ENCODE measurements at places on chromosomes 5 and 9.
A peak's percentile ranks its signal among the peaks of the same experiment; 100 is the strongest.

GRCh38 chr5:177410575-177410974, 1.2 kb upstream of the F12 start:
- no peak for DNase-seq

DNA sequence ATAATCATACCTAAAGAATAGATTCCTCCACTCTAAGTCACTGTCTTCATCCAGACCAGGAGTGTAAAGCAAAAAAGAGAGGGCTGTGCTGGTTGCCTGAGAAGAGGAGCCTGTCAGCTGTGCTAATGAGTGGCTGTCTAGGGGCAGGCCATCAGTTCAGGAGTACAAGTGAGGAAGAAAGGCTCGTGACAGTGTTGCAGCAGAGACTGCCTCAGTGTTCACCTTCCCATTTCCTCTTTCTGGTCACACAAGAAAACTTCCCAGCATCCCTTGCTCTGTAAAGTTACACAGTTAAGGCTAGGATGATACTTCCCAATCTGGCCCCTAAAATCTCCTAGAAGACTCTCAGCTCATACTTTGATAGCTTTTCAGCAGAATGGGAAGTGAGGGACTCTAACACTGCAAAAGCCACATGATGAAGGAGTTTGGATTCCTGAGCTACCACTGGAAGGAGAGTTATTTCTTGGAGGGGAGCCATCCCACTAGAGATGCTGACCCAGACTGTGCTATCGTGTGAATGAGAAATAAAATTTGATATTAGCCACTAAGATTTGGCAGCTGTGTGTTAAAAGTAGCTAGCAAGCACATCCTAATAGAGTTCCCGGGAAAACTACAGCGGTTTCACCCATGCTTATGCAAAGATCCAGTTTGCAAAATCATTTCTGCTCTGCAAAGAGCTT, 67.1 kb downstream of the ADAMTS12 start:
- no peak for DNase-seq

DNA sequence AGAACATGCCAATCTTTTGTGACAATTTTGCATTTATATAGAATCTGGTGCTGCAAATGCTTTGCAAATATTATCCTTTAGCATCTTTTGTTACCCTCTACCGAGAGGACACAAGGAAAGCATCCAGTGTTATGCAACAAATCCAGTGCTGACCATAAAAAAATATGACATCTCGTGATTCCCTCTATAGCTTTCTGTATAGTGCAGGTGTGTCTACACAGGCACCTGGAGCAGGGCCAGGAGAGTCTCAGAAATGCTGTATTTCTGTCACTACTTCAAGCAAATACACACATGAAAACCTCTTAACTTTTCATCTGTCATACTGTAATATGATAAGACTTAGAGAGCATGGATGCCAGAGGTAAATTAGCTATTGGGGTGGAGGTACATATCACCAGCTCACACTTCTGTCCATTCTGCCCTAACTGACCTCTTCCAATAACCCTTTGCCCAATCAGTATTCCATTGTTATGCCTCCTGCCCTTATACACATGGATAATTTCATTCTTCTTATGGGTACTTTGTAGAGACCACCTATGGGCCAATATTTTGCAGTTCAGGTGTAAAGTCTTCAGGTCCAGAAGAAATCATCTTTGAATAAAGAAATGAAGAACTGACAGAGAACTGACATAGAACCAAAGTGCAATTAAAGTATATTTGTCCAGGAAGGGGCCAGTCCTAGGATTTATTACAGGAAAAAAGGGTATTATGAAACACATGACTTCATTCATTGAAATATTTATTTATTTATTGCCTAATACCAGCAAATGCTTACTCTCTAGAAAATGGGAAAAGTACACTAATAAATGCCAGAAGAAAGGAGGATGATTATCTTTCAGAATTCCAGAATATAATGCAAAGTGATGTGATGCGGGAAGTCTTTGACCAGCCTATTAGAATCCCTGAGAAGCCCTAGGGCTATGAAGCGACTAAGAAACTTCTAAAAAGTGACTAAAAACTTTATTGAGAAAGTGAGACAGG, 106.5 kb downstream of the EPB41L4A start:
- DNase-seq: no peak

DNA sequence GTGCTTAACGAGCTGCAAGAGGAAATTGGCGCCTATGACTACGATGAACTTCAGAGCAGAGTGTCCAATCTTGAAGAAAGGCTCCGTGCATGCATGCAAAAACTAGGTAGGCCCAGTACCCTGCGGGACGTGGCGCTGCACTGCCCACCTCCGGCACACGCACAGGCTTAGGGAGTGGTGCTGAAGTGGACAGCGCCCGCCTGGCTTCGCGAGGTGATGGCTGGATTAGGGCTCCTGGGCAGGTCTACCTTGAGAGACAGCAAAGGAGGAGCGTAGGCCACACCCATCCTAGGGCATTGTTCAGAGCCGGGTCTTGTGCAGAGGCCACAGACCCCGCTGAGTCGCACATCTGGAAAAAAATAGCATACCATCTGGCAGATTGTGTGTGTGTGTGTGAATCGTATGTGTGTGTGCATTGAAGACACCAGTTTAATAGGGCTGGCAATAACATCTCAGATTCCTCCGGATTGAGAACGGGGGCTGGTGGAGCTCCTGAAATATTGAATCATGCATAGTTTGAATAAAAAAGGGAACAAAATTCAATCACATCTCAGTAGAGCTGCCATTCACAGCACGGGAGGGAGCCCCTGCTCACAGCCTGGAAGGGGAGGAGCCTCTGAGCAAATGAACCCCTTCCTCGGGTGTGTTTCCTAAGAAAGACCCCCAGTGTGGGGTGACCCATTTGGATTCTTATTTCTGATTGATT, 11.1 kb downstream of the OLFM1 start:
- DNase-seq: no peak

- DNase-seq: no peak
These were observed 237.7 kb downstream of the MLLT3 start for GRCh38 chr9:20384642-20385041.

DNA sequence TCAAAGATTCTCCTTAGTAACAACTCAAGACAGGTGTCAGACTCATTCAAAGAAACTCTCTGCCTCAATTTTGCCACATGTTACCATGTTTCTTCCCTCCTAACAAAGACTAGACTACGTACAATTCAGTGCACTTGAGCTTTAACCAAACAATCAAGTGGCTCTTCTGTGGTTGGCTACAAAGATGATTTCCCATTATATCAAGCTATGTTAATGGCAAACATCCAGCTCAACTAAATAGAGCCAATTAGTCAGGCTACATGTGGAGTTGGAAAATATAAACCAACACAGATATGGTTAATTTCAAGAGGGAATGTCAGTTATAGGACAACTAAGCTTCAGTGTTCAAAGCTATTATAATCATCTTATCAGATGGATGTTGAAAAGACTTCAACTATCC, 29.2 kb upstream of the ADRA1B start:
- DNase-seq: peak; percentile 87

DNA sequence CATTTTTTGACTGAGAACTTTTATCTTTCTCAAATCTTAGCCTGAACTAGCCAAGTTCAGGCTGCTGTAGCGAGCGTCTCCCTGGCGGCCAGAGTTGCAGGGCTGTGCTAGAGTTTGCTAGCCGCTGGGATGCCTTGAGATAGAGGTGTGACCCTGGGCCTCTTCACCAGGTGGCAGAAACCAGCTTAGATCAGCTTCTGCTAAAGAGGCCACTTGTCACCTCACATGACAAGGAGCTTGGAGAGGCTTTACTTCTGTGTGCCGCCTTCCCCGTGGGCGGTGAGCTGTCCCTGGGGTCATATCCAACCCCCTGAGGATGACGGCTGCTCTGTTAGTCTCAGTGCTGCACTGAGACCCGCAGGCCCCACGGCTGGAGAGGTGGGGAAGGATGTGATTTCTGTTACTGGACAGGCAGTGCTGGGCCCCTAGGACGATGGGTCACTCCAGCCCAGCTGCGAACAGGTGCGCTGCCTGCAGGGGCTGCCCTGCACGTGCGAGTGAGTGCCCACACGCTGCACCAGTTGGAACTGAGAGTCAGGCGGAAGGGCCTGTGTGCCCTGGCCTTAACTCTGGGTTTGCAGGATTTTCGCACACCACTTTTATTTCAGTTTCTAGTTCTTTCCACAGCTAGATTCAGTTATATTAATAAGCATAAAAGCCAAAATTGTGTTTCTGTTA, 63.8 kb downstream of the EHMT1 start:
- no peak for DNase-seq

GRCh38 chr9:113219969-113220368, 1.1 kb downstream of the FKBP15 start:
- no peak for DNase-seq

- DNase-seq: no peak
These were observed 60.5 kb downstream of the GABRG2 start for GRCh38 chr5:162128117-162128516.

DNA sequence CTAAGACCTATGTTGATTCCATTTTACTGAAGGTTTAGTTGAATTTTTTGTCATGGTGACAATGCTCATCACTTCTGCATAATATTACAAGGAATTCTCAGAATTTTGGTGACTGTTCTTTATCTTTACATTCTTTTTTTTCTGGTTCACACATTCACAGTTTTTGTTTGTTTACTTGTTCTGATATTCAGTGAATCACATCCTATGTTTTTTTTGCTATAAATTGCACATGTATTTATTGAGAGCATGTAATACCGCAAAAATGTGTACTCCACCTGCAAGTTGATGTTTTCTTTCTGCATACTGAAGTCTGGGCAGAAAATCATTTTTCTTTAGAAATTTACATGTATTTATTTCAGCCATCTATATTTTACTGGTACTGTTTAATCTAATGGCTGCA, 261.9 kb upstream of the CDH10 start:
- no peak for DNase-seq

DNA sequence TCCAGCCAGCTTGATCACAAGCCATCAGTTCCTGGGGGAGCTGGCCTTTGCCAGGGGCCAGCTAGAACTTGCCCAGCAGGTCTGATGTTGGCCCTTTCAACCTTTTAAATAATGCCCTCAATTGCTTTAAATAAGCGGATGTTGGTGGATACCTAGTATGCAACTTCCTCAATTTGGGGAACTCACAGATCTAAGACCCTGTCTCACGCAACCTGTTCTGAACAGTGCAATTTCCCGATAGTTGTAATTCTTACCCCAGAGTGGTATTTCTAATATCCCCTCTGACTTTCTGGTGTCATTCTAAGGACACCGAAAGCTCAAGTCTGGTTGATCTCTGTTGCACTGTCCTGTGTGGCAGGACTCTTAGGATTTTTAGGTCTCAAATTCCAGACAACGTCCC, 23.1 kb downstream of the GALNT12 start:
- no peak for DNase-seq

DNA sequence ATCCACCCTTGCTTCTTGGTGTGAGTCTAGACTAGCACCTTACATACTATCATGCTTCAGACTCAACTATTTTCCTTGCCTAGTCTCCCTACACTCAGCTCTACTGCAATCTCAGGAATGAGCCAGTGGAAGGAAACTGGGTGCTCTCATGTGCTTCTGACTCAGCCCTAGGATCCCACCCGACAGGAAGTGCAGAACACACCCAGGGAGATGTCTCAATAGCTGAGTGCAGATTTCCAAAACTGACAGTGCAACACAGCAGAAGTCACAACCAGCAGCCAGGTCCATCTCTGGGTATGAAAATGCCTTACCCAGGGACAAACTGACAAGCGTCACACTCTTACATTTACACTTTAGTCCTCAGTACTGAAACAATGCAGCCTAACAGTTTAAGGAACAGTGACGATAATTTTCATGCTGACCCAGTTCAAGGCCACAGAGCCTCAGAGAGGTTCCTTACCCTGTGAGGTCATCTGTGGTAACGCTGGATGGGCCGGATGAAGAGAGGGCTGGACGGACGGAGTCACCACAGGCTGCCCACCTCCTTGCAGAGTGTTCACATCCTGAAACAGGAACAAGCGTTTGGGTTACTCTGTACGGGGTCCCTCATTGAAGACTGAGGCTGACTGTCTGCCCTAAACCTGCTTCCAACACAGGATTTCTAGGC, 33.0 kb downstream of the FKBP15 start:
- no peak for DNase-seq

- DNase-seq: no peak
These were observed 31.0 kb downstream of the MARCHF6 start for GRCh38 chr5:10384483-10384882.

GRCh38 chr5:53994148-53994547, 316.2 kb downstream of the ARL15 start:
- DNase-seq: no peak

DNA sequence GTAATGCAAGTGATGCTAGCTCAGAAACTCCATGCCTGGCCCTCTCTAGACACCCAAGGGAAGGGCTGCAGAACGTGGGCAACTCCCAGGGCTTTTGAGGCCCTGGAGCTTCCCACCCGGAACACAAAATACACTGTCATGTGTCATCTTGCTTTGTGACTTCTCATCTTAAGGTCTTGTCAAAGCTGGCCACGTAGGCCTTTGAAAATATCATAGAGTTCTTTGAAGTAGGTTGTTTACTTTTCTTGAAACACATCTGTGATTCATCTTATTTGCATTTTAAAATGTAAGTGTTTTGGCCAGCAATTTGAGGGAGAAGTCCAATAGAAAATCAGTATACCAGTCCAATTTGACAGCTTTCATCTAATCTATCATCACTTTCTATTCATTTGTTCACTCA, 40.2 kb upstream of the PALM2AKAP2 start:
- DNase-seq: no peak

- no peak for DNase-seq
These were observed 197.5 kb downstream of the MAPKAP1 start for GRCh38 chr9:125509476-125509875.

DNA sequence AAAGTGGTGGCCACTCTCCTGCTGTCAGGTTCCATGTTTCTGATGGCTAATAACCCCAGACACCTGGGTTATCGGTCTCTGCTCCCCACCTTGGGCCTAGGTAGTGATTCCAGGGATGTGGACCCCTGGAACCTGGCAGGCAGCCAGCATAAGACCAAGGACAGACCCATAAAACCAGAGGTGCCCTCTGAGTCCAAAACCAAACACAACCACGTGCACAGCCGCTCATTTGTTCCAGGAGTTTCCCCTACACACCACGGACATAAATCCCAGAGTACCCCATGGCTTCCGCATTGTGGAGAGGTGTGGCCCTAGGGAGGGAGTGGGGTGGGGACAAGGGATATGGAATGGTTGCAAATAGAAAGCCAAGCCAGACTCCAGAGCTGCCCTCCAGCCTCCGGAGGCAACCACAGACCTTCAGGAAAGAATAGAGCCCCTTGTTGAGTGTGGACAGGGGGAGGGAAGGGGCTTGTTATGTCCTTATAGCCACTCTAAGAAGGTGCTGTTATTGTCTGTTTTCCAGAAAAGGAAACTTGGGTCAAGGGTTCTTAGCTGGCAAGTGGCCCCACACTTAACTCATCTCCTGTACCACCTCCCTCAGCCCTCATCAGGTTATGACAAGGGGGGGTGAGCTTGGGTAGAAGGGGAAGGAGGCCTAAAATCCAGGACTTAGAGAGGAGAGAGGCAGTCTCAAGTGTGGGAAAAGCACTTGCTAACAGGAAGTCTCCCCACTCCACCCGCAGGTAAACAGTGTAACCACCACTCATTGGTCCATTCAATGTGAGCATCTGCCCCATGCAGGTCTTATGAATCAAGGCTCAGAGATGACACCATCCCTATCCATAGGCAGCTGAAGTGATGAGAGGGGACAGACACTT, 23.6 kb upstream of the CYSTM1 start:
- no peak for DNase-seq

GRCh38 chr5:96641368-96642280, 20.6 kb upstream of the CAST start:
- DNase-seq: no peak

Measured in NCI-H1105 treated with DMSO at 0.1 percent for 48 hours (cell line).